ENCODE measurements at places on chromosomes 4 and X.

- DNase-seq: no peak
Measured at GRCh38 chrX:30906726-30907125, 17.7 kb upstream of the TAB3 start.

GRCh38 chrX:13936521-13937225 is 93.0 kb downstream of the GEMIN8 start:
- DNase-seq: no peak

GRCh38 chr4:109079731-109080130 is 222.7 kb downstream of the COL25A1 start:
- no peak for DNase-seq

DNA sequence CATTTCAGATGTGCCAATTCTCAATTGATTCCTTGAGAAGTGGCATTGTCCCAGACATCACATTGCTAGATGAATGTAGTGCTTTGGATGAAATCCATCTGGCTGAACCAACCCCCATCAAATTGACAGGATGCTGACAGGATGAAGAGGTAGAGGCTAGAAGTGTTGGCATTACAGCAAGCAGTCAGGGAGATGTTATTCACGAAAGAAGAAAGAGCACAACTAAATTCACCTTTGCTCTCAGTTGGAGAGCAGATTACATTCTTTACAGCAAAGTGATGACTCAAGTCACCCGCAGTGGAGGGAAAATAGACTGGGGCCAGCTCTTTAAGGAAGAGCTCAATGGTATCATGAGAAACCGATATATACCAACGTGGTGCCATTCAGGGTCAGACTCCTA is 259.6 kb downstream of the C4orf33 start:
- no peak for DNase-seq

DNA sequence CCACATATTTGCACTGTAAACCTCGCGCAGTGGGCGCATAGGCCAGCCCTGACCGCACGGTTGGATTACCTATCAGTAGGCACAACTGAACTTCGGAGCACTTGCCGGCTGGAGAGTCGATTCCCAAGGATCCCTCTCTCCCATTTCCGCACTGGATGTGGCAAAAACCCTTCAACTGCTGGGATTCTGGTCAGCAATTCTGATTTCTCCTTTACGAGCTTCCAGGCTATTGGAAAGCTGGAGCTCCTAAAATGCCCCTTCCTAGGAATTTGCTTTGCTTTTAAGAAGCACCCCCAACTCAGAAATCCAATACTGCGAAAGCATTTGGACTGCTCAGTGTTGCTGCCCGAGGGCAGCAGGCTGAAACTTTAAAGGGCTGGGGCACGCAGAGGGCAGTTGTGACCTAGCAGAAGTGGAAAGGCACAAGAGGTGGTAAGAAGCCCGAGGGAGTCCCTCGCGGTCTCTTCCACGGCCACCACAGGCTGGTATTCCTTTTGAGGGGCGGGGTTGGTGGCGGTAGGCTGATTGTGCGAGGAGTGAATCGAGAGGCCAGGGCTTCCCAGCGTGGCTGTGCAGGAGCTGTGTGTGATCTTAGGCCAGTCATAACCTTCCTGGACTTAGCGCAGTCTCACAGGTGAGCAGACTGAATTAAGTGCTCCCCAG is 1.6 kb downstream of the ZAR1 start:
- no peak for DNase-seq
